Transverse colon (tissue), 4 donors: ENCODE measurements at places on chromosomes 2 and 18. TPM values are rescaled to one million over a fixed set of nuclear protein-coding genes. Genes with fewer than 3 reads are reported as not detected.

DNA sequence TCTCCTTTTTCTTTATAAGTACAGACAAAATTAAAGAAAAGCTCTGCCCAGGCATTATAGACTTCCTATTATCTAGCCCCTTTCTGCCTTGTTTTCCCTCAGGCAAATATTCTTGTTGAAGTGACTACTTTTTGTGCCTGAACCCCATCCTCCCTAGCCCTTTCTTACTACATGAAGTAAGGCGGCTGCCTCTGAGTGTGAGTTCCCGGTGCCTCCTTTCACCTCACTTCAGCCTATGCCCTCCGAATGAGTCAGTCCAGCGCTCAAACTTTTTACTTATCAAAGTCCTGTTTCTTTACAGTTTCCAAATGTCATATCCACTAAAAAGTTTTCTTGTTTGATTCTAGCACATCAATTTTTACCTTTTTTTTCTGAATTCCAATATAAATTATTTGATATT lies 778.3 kb upstream of the NRXN1 start:
- H3K36me3 ChIP-seq: no peaks in the 10 kb centered on the region
- no peaks in the 10 kb centered on the region for H3K4me1 ChIP-seq
- H3K4me3 ChIP-seq: no peak overlapping the region
- H3K27me3 ChIP-seq: no peaks in the 10 kb centered on the region

GRCh38 chr18:40489301-40489700 lies 1465.7 kb upstream of the PIK3C3 start:
- H3K36me3 ChIP-seq: no peaks in the 10 kb centered on the region
- no peaks in the 10 kb centered on the region for H3K27me3 ChIP-seq
- H3K4me3 ChIP-seq: no peak overlapping the region
- no peak overlapping the region for H3K27ac ChIP-seq

GRCh38 chr2:102070058-102070642 lies 72.4 kb upstream of the IL1R1 start:
- no peaks in the 10 kb centered on the region for H3K27me3 ChIP-seq
- H3K36me3 ChIP-seq: no peaks in the 10 kb centered on the region
- H3K4me3 ChIP-seq: no peak overlapping the region
- DNase-seq: peak; percentile 67
- H3K4me1 ChIP-seq: peaks cover 21% of the 10 kb centered on the region

The SFT2D3 gene
- 6.8 TPM for total RNA-seq
